ENCODE measurements at places on chromosomes 3 and 15.

GRCh38 chr15:98085003-98085639 is 124.6 kb downstream of the ARRDC4 start:
- peak; percentile 44 for DNase-seq

GRCh38 chr15:56587686-56588085 is 122.7 kb upstream of the MNS1 start:
- no peak for DNase-seq

DNA sequence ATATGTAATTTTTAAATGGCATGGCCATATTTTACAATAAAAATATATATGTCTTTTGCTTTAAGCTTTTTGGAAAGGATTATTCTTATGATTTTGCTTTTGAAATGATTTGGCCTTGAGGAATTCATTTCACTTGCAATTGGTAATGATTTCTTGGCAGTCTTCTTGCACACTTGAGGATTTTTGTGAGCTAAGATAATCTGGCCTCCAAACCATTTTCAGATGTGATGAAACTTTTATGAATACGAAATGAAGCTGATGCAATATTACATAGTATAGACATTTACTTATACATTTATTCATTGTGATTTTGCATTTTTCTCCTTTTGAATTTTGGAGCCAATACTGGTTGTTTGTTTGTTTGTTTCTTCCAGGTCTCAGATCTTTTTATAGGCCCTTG is 6.4 kb upstream of the SH2D7 start:
- DNase-seq, result no peak

GRCh38 chr15:43105077-43105736 is 631 bp downstream of the UBR1 start:
- peak; percentile 32 for DNase-seq

DNA sequence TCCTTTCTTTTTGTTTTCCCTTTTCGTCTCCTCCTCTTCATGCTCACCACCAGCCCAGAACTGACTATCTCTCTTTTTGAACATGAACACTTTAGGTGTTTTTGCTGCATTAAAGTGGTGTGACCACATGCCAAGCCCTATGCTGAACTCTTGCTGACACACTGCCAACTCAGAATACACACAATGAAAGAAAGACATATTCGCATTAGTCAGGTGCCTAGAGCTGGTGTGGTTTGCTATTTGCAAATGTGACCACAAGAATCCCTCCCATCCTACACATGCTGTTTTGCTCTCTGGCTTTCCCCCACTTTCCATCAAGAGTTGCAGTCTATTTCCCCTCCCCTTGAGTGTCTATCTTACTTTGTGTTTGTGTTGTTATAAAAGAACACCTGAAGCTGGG is 967.8 kb upstream of the CFAP20DC start:
- DNase-seq, result peak; percentile 69

Data from activated CD4-positive, alpha-beta T cell treated with anti-CD3 and anti-CD28 coated beads, Interleukin-2, Interleukin-6, amounts not matched to agents 100 ng/mL and 50 ng/mL, durations not matched to agents 16 hours and 8 hours (primary cell).